Occipital lobe (tissue), 3 donors: ENCODE measurements at places on chromosomes 3 and 15.

GRCh38 chr15:78411061-78411460 is 27.0 kb upstream of the IREB2 start:
- DNase-seq = no peak

- DNase-seq = no peak
These were observed 17.7 kb upstream of the LAMP3 start for GRCh38 chr3:183180110-183180783.

DNA sequence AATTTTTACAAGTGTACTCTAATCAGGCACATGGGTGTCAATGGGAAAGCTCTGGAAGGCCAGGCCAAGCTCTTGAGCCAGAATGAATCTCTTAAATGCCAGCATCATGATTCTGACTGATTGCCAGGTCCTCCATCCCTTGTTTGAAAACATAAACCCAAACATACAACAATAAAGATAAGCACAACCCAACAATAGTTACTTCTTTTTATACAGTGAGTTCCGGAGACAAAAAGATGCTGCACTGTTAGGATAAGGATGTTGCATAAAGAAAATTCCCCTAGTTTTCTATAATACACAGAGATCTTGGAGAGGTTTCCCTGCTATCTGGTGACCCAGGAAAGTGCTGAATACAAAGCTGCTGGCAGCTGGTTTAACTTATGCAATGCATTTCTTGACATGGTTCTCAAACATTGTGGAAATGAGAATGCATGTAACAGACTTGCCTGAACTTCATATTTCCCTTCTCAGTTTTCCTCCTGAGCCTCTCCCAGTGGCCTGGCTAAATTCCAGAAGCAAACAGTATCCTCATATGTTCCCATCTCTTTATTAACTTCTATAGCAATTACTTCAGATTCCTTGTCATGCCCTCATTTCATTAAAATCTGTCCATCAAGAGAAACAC is 180.1 kb upstream of the PRICKLE2 start:
- DNase-seq = no peak

DNA sequence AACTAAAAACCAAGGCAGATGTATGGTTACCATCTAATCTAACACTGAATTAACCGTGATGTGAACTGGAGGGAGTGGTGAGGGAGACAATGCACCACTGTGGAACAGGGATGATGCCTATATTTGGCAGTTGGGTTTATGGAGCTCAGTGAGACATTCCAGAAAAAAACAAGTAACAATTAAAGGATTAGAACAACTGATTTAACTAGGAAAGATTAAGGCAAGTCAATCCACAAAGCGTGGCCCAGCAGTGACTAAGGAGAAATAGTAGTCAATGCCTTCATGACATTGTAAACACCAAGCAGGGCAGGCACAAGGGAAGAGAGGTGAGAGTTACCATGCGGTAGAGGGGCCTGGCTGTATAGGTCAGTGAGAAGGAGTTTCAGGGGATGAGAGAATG is 38.1 kb downstream of the CHAC1 start:
- no peak for DNase-seq

DNA sequence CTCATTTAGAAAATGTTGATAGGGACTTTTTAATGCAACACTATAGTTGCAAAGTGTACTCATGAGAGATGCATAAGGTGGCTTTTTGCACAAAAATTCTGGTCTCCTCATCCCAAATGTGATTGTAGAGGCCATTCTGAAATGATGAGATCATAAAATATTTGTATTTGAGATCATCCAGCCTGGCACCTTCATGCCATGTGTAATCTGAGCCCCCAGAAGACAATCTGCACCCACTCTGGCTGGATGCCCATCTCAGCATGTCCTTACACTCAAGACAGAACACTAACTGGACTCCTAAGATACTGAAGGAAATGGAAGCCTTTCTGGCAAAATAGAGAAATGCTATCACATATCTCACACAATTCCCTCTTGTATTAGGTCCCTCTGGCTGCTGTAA is 49.2 kb downstream of the SLC7A14 start:
- no peak for DNase-seq

- no peak for DNase-seq
These were observed 187.1 kb upstream of the STT3B start for GRCh38 chr3:31345581-31345980.

- no peak for DNase-seq
These were observed 542 bp downstream of the INKA1 start for GRCh38 chr3:49803465-49804140.

DNA sequence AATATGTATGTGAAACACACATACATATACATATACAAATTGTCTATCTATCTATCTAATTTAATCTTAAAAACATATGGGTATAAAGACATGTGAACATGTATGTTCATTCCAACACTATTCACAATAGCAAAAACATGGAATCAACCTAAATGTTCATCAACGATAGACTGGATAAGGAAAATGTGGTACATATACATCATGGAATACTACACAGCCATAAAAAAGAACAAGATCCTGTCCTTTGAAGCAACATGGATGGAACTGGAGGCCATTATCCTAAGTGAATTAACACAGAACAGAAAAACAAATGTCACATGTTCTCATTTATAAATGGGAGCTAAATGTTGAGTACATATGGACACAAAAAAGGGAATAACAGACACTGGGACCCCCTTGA is 5.8 kb downstream of the CCR9 start:
- DNase-seq = no peak

DNA sequence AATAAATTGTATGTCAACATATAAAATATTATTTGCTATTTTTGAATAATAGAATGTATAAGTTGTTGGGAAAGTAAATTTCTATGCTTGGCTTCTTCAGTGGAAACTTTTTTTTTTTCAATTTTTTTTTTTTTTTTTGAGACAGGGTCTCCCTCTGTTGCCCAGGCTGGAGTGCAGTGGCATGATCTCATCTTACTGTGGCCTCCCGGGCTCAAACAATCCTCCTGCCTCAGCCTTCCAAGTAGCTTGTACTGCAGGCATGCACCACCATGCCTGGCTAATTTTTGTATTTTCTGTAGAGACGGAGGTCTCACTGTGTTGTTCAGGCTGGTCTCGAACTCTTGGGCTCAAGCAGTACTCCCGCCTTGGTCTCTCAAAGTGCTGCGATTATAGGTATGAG is 16.8 kb downstream of the MBNL1 start:
- no peak for DNase-seq

DNA sequence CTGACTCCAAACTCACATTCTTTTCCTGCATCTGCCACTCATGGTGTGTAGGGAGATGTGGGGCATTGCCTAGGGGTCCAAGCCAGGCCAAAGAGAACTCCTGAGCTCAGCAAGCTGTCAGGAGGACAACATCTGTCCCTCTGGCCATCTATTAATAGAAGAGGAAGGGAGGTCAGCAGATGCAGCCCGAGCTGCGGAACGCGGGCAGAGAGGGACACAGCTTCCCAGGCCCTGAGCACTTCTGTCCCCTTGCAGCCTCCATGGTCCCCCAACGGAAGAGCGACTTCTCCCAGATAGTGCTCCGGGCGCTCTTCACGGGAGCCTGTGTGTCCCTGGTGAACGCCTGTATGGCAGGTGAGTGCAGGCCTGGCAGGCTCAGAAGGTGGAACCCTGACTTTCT is 37.3 kb upstream of the PDE8A start:
- DNase-seq = no peak

DNA sequence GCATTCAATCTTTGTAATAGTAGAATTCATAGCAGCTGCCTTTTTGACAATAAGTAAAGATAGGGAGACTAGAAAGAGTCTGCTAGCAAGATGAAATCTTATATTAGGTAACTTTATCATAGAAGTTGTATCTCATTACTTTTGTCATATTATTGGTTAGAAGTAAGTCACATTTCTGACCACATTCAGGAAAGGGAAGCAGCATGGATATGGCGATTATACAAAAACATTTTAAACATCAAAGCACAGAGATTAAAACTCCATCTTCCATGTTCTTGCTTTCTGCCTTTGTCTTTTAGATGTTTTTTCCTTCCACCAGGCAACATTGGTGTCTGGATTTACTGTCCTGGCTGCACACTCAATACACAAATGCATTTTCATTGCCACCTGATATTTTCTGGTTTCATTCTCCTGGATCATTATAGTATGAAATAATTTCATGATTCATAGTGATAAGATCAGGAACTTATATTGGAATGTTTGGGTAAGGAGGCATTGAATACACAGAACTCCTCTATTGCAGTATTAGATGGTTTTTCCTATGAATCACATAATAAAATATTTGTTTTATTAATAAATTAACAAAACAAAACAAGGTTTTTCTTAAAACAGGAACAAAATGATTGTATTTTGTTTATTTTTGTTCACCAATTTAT is 1460.3 kb upstream of the CADM2 start:
- DNase-seq = no peak

DNA sequence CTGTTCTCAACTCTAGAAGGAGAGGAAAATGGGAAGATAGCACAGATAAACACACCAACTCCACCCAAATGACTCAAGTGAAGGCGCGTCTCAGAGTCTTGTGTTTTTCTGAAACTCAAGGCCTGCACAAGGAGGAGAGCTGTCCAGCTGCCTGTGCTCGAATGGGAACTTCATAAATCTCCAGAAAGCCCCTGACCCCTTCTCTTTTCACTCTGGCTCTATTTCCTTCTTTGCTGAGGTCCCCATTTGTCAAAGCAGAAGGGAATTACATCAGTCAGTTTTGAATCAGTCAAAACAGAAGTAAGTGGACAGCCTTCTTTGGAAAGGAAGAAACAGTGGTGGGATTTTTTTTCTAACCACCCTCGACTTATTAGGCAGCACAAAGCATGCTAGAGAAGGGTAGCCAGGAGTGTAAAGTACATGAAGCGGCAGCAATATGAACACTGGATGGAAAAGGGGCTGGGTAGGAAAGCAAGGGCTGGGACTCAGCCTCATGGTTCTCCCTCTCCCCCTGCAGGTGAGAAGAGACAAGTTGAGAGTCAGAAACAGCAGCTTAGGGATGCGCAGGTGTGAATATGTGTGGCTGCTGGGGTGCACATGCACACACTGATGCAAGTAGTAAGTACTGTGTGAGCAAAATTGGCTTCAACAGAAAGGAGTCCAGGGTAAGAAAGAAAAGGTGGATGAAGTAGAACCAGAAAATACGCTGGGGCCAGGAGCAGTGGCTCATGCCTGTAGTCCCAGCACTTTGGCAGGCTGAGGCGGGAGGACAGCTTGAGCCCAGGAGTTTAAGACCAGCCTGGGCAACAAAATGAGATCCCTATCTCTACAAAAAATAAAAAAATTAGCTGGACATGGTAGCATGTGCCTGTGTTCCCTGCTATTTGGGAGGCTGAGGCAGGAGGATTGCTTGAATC is 36.6 kb upstream of the MAGEF1 start:
- DNase-seq = no peak

GRCh38 chr3:56822501-56822900 is 20.8 kb upstream of the ARHGEF3 start:
- no peak for DNase-seq

DNA sequence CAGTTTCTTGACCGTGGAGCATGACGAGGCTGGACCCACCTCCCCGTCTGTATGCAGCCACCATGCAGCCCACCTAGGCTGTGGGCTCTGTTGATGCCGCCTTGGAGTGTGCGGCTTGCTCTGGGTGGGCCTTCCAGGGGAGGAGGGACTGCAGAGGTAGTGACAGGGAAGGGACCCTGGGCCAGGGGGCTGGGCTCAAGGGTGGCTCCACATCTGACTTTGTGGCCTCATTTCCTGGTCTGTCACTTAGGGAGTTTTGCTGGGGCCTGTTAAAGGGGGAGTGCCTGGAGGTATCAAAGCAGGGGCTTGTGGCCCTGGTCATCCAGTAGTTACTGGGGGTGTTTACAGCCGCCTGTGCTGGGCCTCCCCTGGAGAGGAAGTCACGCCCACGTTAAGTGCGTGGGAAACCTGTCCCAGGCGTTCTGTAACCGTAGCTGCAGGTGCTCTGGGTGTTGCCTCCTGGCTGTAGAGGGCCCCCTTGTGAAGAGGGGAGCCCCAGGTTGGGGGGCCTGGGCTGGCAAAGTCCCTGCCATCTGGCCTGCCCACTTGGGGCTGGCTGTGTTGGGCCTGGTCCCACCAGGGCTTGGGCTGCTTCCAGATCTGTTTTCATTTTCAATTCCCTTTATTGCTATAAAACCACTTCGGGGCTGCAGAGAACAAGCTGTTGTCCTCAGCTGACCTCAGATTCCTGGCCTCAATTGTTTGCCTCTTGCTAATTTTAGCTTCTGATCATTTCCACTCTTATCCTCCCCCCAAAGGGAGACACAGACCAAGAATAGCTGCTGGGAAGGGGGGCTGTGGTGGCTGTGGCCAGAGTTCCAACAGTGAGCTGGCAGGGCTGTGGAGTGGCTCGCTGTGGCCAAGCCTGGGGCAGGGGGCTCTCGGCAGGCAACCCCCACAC is 26.5 kb downstream of the KLF13 start:
- DNase-seq = peak; percentile 64

DNA sequence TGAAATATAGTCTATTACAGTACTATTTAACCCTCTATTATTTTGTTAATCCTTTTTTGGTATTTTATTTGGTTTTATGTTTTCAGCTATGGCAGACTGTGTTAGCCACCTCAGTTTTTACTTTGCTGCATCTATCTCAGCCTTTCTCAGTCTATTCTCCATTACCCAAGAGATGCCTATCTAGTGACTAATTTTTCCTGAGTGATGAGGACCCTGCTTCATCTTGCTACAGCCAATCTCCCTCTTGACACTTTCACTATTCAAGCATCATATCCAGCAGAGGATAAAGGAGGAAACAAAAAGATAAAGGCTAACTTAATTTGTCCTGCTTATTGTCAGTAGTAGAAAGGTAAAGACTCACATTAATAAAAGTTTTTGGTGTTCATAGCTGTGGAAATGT is 141.8 kb upstream of the NECTIN3 start:
- DNase-seq = no peak

- DNase-seq = no peak
These were observed 120.3 kb downstream of the PTPRG start for GRCh38 chr3:61681636-61682035.

DNA sequence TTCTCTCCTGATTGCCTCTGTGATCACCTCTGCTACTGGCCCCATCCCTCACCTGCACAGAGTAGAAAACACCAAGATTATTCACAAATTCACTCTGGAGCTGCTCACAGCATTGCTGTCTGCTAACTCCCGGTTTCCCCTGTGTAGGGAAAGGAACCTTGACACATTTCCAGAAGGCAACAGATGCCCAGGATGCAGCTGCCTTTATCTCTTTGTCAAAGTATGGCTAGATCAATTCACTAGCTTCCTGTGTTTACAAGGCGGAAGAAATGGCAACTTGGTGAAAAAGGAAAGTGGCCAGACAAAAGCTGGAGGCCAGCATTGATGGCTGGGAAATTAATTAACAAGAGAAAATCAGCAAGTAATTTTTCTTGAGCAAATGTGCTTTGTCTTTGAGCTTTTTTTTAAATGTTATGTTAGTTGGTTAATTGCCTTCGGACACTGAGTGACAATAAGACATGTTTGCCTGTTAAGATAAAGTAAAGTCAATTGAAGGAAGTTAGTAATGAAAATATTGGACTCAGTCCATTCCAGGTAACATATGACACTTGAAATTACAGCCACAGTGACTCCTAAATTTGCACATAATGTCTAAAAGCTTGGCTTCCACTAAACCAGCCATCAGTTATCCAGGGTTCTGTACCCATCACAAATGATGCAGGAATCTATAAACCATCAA is 394.6 kb upstream of the IL12A start:
- DNase-seq = no peak

- no peak for DNase-seq
These were observed 34.9 kb downstream of the AP3S2 start for GRCh38 chr15:89858661-89859458.

- no peak for DNase-seq
These were observed 610.7 kb upstream of the GRM7 start for GRCh38 chr3:6250167-6250566.
